ENCODE measurements at places on chromosomes 3 and 15.

- no peak for DNase-seq
These were observed 36.2 kb downstream of the C2CD4B start for GRCh38 chr15:62128916-62129315.

DNA sequence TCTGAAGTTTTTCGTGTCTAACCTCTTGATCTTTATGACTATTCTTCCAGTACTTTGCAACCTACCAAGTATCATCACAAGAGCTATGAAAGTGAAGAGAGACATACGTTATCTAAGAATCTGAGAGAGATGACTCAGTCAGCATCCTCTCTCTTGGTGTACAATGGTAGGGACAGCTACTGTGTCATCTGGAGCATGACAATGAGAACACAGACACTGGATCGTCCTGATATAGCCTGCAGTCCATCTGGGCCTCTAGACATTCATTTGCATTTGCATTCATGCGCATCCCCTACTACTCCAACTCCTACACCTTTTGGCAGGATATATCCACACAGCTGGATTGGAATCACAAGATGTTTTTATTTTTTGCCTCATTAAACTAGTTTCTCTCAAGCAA lies 115.2 kb downstream of the PEX5L start:
- DNase-seq = no peak

GRCh38 chr3:42114130-42114725 lies 23.1 kb downstream of the TRAK1 start:
- no peak for DNase-seq

DNA sequence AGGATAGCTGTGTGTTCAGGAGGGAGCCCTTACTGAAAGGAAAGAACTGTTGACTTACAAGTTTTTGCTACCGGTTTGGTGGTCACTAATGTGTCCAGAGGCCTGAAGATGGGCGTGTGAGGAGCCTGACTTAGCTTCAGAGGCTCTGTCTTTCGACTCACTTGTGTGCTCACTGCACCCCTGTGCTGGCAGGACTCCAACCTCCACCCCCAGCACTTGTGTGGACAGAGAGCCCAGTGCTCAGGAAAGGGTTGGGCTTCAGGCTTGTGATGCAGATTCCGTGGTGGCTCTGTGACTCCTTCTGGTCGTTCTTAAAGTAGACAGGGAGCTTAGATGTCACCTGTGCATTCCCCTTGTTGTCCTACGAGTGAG lies 100.9 kb downstream of the PGPEP1L start:
- DNase-seq = no peak

GRCh38 chr3:127658234-127658633 lies 14.5 kb upstream of the ABTB1 start:
- no peak for DNase-seq

GRCh38 chr15:67196672-67197363 lies 57.6 kb downstream of the AAGAB start:
- DNase-seq = no peak

- DNase-seq = no peak
These were observed 41.4 kb downstream of the ACSBG1 start for GRCh38 chr15:78192826-78193594.

DNA sequence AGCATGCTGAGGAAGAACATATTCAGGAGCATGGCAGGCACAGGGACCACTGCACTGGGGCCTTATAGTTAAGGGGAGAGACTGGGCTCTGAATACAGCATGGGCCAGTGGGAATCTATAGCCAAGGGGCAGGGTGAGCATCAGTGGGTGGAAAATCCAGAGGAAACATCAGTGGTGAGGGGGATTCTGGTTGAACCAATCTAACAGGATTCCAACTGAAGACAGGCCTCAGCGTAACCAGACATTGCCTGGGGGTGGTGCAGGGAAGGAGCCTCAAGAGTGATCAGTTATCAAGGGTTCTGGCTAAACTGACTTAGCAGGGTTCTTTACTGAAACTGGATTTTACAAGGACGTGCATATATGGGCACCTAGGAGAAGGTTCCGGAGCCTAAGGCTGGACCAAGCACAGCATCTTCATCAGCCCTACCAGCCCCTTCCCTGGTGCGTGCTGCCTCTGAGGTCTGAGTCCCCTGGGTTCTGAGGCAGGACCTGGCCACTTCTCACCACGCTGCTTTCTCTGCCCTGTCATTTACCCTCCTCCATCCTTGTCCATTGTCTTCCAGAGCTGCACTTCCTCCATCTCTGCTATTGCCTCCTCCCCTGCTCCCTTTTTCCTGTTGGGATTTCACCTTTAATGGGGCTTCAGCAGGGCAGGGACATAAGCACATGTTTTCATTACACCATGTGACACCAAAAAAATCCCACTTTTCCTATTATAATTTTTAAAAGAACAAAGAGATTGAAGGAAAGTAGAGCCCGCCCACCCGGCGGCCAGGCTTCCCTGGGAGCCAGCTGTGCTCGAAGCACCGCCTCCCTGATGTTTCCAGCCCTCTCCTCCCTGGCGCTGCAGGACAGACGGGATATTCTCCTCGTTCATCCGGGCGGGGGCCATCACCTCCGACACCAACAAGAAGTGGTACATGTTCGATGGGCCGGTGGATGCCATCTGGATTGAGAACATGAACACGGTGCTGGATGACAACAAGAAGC lies 52.1 kb downstream of the DNAH1 start:
- DNase-seq = peak; percentile 13

GRCh38 chr3:4721511-4721911 lies 228.4 kb downstream of the ITPR1 start:
- DNase-seq = no peak

GRCh38 chr3:12562451-12562850 lies 5.6 kb downstream of the MKRN2 start:
- no peak for DNase-seq

DNA sequence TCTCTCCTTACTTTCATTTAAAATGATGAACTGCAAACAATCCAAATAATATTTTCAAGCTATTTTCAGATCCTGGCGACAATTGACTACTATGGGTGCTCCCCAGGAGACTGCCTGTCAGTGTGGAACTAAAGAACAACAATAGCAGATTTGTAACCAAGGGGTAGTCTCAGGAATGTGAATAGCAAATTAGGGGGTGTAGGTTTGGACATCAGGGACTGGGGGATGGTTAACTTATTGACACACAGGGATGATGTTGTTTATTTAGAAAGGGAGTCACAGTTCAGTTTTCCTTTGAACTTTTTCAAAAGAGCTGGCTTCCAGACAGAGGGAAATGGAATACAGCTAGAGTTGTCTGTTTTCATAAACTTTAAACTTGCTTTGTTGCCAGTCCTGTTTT lies 229.8 kb downstream of the LRTM1 start:
- no peak for DNase-seq

GRCh38 chr3:168684519-168684918 lies 588.8 kb upstream of the GOLIM4 start:
- no peak for DNase-seq

DNA sequence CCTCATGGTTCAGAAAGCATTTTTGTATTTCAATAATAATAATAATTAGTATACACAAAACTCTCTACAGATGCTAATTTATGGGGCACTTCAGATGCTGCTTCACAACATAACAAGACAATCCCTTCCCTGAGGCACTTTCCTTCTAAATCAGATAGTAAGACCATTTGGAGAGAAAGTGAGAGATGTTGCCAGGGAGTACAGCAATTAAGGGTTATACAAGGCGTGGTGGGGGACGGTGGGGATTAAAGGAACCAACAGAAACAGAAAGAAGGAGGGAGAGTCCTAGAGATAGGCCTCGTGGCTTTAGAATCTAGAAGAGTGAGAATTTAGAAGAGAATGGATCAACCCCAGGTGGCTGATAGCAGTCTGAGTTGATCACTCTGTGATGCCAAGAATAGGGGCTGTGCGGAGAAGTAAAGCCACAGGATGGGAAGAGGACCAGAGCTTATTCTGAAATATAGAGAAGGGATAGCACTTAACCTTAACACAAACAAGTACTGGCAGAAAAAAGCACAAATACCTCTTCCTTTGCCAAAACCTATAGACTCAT lies 76.9 kb downstream of the ETFA start:
- no peak for DNase-seq

- peak; percentile 0 for DNase-seq
These were observed 134.2 kb upstream of the SATB1 start for GRCh38 chr3:18559331-18559842.

DNA sequence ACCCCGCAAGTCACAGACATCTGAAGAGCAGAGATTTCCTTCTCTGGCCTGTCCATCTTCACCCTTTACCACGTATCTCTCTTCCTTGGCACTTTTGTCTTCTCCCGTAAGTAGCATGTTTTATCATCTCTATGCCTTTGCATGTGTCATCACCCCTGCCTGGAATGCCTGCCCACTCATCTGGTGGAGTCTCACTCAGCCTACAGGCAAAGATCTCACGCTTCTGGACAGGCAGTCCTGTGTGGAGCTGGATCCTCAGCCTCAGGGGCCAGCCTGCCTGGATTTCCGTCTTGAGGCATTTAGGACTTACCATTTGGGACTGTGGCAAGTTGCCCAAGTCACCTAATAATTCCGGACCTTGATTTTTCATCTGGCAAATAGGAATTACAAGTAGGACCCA lies 114.3 kb upstream of the CACNA2D3 start:
- no peak for DNase-seq

DNA sequence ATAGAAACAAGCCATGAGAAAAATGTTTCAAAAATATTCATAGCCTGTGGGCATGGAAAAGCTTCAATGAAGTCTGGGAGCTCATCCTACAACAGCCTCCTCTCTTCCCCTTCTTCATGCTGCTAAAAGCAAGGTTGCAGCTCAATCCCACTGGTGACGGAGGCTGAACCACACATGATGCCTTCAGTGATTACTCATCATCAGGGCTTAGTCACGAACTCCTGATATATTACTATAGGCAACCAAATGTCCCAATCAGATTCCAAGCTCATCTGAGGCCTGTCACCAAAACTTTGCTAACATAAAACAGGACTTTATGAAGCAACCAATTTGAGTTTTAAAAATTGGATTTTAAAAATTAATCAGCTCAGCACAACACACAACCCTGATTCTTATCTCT lies 24.0 kb upstream of the SLC24A5 start:
- DNase-seq = no peak

GRCh38 chr3:151178208-151178845 lies 24.7 kb downstream of the GPR171 start:
- DNase-seq = no peak

DNA sequence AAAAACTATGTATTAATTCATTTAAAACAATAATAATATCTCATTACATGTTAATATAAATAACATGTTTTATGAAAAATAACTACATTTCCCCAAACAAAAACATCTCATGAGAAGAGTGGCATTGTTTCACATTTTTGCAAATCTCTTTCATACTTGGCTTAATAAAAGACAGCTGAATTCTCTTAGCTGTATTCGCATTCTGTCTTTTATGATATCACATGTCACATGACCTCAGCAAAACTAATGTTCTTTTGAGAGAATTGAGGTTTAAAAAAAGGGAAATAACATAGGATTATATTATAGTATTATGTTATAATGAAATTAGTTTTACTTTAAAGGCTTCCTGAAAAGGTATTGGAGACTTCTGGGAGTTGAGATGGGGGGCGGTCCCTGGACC lies 48.4 kb upstream of the SPPL2A start:
- DNase-seq = no peak

DNA sequence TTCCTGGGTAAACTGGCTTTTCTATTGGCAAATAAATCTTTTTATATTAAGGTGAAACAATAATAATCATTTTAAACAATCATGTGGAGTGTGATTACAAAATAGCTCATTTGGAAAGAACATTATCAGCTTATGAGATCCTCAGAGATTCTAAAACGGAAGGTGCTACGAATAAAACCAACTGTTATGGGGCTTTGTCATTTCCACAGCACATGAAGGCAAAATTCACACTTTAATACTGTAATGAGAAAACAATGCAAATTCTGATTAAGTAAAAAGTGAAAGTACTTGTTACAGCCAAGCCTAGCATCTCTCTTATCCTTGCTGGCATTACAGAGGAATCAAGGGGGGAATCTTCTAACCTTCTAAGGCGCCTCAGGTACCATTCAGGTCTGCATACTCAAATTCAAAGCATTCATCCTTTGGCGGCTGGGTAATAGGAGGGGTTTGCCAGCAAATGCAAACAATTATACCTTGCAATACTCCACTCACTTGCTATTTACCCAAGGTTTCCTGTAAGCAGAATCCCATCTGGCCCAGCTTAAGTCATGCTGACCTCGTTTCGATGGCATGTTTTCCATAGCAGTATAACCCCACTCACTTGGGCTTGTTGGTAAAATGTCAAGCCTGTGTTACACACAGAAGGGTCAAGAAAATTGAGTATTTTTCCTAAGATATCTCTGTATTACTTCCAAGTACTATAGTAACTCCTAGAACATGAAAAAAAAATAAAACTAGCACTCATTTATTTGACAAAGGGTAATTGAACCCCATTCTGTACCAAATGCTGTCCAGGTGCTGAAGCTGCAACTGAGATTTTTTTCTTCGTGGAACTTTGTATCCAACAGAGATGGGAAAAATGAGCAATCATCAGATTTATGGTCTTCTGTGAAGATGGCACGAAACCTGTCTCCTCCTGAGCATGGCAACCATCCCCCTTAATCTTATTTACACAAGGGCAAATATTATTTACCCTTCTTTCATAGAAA lies 183.7 kb upstream of the LMCD1 start:
- no peak for DNase-seq

DNA sequence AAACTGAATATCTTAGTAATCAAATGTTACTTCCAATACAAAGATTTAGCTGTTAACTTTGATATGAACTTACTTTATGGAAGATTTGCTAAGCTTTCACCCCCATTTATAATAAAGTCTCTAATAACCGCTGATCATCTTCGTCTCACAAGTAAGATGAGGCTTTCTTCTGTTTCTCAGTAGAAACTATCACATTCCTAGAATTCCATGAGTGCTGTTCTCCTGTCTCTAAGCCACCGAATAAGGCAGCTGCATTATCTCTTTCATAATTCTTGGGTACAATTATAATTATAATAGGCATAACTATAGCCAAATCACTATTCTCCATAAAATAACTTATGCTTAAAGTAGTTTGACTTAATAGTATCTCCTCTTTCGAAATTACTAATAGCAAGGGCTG lies 18.3 kb upstream of the SETMAR start:
- DNase-seq = no peak

DNA sequence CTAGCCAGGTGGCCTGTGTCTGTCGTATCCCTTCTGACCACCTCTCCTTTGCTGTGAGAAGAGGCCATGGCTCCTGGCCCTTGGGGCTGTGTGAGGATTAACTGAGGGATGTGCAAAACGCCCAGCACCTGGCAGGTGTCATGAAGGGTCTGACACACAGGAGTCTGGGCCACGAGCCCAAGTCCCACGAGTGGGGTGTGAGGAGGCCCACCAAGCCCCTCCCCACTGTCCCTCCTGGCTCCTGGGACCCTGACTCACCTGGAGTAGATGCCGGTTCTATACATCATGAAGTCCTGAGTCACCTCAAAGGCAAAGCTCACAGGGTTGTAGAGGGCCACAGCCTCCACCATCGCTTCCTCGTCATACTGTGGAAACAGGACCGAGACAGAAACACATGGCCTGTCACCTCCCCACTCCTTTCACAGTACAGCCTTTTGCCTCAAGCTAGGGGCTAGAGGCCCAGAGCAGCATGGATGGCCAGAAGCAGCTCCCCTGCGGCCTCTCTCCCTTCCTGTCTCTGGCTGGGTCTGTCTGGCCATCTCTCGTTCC lies 19.7 kb downstream of the CTSH start:
- DNase-seq = no peak

GRCh38 chr3:37971467-37971866 lies 19.1 kb upstream of the VILL start:
- no peak for DNase-seq

- DNase-seq = no peak
These were observed 37.7 kb upstream of the PARL start for GRCh38 chr3:183922421-183922820.

- DNase-seq = no peak
These were observed 138.5 kb downstream of the FNDC3B start for GRCh38 chr3:172177803-172178316.

Data from C1 segment of cervical spinal cord (tissue), 14 donors.